Pericardium fibroblast (primary cell): ENCODE measurements at places on chromosomes 7 and 10. TPM values are rescaled to one million over a fixed set of nuclear protein-coding genes. Genes with fewer than 3 reads are reported as not detected.

The OR6B1 gene
- total RNA-seq, result not detected in 2 replicates

The VWA2 gene
- total RNA-seq, result not detected in 2 replicates

The ADCY1 gene
- total RNA-seq, result 0.23 and 1.9 TPM in 2 replicates

The LRIT1 gene
- total RNA-seq, result not detected in 2 replicates

The ATG9B gene
- total RNA-seq, result 0.12 TPM in 1 of 2 replicates, not detected in the other

The SPDYE11 gene
- not detected in 2 replicates for total RNA-seq

The KCNMA1 gene
- 6.7 and 11.2 TPM in 2 replicates for total RNA-seq

The KAZALD1 gene
- 16.7 and 24.3 TPM in 2 replicates for total RNA-seq

The GHRHR gene
- not detected in 2 replicates for total RNA-seq

The ASZ1 gene
- total RNA-seq, result not detected in 2 replicates

The MTURN gene
- total RNA-seq, result 16.1 and 27.5 TPM in 2 replicates

The AMPH gene
- total RNA-seq, result 1.5 and 12.5 TPM in 2 replicates

The AKR1C4 gene
- total RNA-seq, result not detected in 2 replicates

The FBXL13 gene
- 0.93 and 3.0 TPM in 2 replicates for total RNA-seq

The NRG3 gene
- not detected in 2 replicates for total RNA-seq

The PDE1C gene
- 6.4 and 7.4 TPM in 2 replicates for total RNA-seq

The PHF14 gene
- total RNA-seq, result 14.6 and 15.5 TPM in 2 replicates

The PDE6C gene
- total RNA-seq, result not detected in 2 replicates

The STEAP2 gene
- 2.9 and 6.4 TPM in 2 replicates for total RNA-seq

The GPR15LG gene
- not detected in 2 replicates for total RNA-seq

The UCMA gene
- not detected in 2 replicates for total RNA-seq

The POMZP3 gene
- total RNA-seq, result 0.43 and 4.3 TPM in 2 replicates

The NPC1L1 gene
- total RNA-seq, result not detected in 2 replicates
